Fibroblast of skin of left quadriceps (primary cell): ENCODE measurements at places on chromosomes 4 and X.

DNA sequence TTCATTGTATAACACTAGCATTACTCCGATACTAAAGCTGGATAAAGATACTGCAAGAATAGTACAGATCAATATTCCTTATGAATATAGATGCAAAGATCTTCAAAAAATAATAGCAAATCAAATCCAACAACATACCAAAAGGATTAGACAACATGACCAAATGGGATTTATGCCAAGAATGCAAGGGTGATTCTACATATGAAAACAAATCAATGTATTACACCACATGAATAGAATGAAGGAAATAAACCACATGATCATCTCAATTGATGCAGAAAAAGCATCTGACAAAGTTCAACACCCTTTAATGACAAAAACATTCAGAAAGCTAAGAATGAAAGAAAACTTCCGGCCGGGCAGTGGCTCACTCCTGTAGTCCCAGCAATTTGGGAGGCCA, 42.8 kb downstream of the CUL4B start:
- peak; percentile 29 for DNase-seq

DNA sequence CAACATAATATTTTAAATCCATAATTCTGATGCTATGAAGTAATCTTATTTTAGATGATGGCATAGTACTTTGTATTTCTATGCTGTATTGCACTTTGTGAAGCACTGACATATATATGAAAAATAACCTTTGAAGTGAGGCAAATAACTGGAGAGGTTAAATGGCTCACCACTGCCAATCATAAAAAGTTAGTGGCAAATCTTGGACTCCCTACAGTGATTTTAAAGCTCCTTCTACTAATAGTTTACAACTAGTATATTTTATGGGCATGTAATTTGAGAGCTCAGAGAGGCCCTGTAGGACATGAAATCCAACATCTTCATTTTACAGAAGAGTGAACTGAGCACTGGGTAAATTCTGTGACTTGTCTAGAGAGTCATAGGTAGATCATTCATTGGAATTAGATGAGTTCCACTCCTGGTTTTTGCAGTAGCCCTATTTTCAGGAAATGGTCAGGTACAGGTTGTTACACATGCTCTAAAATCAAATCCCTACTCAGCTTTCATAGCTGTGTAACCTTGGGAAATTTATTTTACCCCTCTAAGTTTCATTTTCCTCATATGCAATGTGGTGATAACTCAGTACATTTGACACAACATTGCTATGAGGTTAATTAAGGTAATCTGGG, 804 bp upstream of the GC start:
- DNase-seq, result no peak

GRCh38 chr4:7034262-7035081, 8.7 kb upstream of the TADA2B start:
- peak; percentile 8 for DNase-seq

DNA sequence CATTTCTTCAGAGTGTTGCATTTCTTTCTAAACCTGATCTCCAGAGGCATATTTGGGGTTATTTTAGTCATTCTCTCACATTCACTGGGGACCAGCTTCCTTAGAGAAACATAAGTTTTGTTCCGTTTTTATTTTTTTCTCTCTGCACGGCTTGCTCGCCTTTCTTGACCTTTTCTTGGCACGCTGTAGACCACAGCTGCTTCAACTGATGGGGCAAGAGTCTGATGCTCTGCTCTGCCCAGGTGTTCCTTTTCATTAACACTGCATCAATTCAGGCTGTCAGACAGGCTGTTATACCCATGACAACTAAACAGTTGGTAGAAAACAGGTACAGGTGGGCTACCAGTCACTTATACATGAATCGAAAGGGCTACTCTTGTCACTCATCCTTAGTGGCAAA, 682.2 kb upstream of the DIAPH2 start:
- no peak for DNase-seq

DNA sequence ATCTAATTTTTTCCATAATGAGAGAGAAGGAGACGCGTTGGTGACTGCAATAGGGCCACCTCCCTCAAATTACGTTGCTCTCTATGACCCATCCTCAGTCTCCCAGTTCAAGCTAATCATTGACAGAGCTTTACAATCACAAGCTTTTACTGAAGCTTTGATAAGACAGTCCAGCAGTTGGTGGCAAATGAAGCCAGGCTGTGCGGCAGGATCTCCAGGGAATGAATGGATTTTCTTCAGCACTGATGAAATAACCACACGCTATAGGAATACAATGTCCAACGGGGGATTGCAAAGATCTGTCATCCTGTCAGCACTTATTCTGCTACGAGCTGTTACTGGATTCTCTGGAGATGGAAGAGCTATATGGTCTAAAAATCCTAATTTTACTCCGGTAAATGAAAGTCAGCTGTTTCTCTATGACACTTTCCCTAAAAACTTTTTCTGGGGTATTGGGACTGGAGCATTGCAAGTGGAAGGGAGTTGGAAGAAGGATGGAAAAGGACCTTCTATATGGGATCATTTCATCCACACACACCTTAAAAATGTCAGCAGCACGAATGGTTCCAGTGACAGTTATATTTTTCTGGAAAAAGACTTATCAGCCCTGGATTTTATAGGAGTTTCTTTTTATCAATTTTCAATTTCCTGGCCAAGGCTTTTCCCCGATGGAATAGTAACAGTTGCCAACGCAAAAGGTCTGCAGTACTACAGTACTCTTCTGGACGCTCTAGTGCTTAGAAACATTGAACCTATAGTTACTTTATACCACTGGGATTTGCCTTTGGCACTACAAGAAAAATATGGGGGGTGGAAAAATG, at the start of gene KLB:
Gene KLB (plus strand): TSS at position 168 of the 821 bp plus-strand sequence. CDS start 20 bp downstream, at position 188.
- DNase-seq, result peak; percentile 37

DNA sequence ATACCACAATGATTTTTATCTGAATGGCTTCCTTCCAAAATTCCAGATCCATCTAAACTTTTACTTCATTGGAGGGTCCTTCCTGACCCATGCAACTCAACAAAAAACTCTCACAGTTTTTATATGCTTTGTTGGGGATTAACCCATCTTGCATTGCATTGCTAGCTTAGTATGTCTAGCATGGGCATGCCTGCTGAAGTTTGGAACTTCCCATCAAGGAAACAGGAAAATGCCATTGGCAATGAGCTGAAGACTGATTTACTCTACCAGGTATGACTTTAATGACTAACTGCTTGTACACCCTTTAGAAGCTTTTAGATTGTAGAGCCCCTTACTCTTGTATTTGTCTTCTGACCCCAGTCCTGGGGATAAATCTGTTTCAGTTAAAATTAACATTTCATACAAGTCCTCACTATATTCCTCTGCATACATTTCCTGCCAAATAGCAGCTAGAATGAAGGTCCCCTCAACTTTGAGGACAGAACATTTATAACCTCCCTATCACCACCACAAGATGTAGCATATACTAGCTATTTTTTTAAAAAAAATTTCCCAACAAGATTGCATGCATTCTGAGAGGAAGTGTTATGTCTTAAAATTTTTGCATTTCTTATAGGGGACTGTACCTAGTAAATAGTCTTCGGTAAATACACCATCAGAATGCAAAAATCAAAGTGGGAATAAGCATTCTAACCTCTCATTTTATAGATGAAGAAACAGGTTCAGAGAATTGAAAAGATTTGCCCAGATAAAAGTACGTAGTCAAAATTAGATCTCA, 52.5 kb upstream of the ATXN3L start:
- no peak for DNase-seq

GRCh38 chr4:187380181-187380581, 615.4 kb upstream of the ZFP42 start:
- DNase-seq, result no peak

GRCh38 chrX:155188786-155189185, 27.5 kb upstream of the VBP1 start:
- DNase-seq, result no peak

- no peak for DNase-seq
Observed at GRCh38 chr4:128802680-128803628, 6.5 kb upstream of the JADE1 start.

GRCh38 chr4:124666496-124666895, 46.0 kb downstream of the ANKRD50 start:
- DNase-seq, result no peak
